Activated CD4-positive, alpha-beta T cell treated with anti-CD3 and anti-CD28 coated beads, Interleukin-2, amount 50 U/mL, for 1 hour (primary cell): ENCODE measurements at places on chromosomes 16 and 17.

DNA sequence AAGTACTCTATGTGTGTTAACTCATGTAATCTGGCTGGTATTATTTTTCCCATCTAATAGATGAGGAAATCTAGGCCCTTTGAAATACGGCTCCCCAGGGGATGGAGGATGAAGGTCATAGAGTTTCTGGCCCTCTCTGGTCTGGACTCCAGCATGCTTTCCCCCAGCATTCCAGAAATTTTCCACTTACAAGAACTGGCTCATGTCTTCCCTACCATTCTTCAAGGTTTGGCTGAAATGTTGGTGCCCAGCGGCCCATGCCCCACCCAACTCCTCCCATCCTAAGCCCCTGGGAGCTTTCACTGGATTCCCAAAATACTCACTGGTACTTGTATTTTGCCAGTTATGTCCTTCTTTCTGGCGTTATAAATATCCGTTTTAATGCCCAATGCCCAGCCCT lies 237.5 kb upstream of the NLRP1 start:
- DNase-seq: no peak

DNA sequence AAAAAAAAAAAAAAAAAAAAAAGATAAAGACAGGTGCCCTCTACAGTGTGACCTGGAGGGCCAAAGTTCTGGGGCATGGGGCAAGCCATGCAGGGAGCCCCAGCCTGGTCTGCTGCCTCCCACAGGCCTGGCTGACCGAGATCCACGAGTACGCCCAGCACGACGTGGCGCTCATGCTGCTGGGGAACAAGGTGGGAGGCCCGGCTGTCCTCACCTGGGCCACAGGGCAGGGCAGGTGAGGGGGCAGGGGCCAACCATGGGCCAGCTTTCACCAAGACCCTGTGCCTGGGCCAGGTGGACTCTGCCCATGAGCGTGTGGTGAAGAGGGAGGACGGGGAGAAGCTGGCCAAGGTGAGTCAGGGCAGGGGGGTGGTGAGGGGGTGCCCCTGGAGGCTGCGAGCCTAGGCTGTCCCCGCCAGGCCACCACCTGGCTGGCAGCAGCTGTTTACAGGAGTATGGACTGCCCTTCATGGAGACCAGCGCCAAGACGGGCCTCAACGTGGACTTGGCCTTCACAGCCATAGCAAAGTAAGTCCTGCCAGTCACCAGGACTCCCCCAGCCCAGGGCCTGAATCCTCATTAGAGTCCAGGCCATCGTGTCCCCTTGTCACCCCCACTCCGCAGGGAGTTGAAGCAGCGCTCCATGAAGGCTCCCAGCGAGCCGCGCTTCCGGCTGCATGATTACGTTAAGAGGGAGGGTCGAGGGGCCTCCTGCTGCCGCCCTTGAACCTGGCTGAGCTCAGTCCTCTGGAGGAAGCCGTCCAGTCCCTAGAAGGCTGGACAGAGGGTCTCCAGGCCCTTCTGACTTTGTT lies 2.7 kb upstream of the TRAF7 start:
- DNase-seq: no peak

GRCh38 chr16:11583889-11584565 lies 2.7 kb downstream of the LITAF start:
- DNase-seq: no peak

- DNase-seq: no peak
These were observed 158.5 kb downstream of the TANC2 start for GRCh38 chr17:63124536-63124935.

- no peak for DNase-seq
These were observed 38.5 kb downstream of the SLC7A5 start for GRCh38 chr16:87830673-87831420.

DNA sequence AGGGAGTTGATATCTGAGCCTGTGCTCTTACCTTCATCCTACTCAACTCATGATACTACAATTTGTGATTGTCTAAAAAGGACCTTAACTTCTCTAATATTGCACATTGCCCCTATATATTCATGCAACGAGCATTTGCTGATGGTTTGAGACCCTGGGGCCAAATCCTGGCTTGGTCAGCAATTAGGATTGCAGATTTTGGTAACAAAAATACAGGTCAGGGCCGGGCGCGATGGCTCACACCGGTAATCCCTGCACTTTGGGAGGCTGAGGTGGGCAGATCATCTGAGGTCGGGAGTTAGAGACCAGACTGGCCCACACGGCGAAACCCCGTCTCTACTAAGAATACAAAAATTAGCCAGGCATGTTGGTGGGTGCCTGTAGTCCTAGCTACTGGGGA lies 35.4 kb upstream of the HAPSTR1 start:
- DNase-seq: no peak

GRCh38 chr16:71846431-71846830 lies 655 bp downstream of the ATXN1L start:
- DNase-seq: peak; percentile 11

DNA sequence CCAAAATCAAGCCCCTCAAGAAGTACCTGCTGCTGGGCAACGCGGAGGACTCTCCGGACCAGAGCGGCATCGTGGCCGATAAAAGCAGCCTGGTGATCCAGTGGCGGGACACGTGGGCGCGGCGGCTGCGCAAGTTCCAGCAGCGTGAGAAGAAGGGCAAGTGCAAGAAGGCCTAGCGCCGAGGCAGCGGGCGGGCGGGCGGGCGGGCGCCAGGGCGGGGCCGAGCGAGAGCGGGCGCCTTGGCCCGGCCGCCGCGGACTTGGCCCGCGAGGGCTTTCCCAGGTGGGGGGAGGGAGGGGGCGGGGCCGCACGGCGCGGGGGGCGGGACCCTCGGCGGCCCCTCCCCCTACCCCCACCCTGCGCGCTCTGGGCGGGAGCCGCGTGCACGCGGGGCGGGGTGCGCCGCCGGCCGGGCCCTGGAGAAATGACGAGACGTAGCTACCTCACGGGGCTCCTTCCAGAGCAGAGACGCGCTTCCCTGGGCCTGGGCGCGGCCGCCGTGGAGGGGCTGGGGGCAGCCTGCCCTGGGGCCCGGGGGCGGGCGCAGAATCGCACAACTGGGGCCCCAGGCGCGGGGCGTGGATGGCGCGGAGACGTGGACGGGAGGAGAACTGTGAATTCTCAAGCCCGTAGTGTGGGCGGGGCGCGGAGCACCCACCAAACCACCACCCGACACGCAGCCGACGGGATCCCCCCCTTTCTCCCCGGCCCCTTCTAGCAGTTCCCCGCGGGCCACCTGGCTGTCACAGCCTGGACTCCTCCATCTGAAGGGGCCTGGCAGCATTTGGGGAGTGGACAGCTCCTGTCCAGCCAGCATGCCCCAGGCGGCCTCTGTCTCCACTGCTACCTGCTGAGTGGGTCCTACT lies 218.7 kb downstream of the NTN1 start:
- peak; percentile 62 for DNase-seq

DNA sequence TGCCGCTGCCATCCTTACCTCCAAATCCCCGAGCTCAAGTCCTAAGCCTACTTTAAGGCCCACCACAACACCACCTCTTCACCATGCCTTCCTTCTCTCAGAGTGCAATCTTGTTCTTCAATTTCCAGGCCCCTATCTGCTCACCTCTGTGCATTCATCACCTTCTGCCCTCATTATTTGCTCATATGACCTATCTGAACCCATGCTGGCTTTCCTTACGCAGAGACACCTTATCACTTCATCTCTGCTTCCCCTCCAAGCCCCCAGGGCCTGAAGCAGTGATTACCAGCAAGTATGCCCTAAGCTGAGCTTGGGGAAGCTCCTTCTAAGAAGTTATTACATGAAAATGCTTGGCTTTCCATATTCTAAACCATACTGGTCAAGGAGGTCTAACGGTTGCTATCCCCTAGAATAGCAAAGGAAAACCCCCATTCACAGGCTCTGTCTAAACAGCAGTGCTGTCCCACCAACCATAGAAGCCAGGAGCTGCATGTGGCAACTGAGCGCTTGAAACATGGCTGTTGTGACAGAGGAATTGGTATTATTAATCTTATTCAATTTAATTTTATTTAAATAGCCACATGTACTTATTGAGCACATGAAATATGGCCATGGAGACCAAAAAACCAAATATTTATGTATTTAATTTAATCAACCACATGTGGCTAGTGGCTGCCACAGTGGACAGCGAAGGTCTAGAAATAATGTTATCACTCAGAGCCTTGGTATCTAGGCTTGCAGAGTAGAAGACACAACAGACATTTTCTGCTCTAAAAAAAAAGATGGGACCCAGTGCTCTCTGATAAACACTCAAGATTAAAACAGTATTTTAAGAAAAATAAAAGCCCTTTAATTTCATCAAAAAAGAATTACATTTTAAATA lies 13.9 kb downstream of the USP7 start:
- DNase-seq: no peak

DNA sequence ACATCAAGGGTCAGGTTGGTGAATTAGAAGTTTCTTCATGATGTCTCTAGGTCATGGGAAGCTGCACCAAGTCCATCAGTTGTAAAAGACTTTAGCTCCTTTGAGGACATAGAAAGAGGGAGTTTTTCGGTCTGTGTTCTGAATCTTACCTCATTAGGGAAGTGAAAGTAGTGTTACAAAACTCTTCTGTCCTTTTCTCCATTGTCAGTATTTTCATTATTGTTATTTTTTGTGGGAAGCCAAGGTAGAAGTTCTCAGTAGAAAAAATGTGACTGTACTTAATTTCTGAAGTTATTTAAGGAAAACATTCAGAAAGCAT lies 24.2 kb downstream of the MAP3K3 start:
- DNase-seq: no peak

DNA sequence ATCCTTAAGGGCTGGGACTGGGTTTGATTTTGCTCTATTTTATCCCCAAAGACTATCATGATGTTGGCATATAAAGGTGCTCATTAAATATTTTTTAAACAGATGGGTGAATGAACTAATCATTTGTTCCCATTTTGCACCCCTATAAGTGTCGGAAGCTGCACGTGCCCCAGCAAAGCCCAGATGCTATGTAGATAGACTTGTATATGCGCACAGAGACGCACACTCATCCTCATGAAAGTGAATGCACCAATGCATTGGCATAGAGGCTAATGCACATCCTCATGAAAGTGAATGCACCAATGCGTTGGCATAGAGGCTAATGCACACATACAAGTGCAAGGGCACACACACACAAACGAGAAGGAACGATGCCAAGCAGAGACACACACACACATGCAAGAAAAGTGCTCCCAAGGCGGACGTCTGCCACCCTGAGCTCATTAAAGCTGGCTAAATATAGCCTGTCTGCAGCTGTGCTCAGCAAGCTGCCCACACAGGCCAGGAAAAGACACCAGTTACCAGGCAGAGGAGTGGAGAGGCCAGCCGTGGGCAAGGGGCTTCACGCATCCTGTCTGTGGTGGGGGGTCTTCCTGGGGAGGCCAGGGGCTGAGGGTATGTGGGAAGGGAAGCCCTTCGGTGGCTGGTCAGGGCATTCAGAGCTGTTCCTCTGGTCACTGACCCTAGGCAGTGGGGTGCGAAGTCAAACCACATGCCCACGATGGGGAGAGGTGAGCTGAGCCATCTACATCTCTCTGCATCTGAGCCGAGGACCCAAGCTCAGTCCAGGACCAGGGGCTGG lies 52.6 kb downstream of the PIMREG start:
- no peak for DNase-seq

GRCh38 chr17:81967533-81968395 lies 6.8 kb upstream of the NOTUM start:
- peak; percentile 85 for DNase-seq

GRCh38 chr17:72765368-72766153 lies 326.9 kb downstream of the SLC39A11 start:
- DNase-seq: no peak

- DNase-seq: no peak
These were observed 24.7 kb downstream of the POLR2A start for GRCh38 chr17:7508846-7509245.

DNA sequence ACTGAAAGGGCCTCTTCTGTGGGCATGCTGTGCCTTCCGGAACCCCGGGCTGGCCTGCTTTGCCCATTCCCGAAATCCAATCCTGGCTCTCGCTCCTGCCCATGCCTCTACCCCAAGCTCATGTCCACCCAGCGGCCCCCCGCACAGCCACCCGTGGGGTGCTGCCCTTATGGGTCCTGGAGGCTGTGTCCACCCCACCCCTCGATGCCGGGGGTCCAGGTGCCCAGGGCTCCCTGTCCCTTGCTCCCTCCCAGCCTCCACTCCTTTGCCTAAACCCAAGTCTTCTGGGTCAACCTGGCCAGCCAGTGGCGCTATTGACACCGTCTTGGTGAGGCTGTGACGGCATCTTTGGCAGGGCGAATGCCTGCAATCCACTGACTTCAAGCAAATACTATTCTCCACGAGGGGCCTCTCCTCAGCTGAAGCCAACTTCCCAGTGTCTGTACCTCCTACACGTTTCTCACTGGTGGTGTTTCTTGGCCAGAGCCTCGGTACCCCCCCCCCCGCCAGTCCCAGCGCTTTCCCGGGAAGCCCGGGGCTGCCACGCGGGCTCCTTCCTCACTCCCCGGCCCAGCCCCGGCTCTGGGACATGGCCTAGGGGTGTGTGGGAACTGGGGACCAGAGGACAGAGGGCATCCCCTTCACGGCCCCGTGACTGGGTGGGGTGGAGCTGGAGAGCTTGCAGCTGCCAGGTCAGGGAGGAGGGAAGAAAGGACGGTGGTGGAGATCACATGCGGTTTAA lies 12.2 kb upstream of the DUS1L start:
- no peak for DNase-seq

DNA sequence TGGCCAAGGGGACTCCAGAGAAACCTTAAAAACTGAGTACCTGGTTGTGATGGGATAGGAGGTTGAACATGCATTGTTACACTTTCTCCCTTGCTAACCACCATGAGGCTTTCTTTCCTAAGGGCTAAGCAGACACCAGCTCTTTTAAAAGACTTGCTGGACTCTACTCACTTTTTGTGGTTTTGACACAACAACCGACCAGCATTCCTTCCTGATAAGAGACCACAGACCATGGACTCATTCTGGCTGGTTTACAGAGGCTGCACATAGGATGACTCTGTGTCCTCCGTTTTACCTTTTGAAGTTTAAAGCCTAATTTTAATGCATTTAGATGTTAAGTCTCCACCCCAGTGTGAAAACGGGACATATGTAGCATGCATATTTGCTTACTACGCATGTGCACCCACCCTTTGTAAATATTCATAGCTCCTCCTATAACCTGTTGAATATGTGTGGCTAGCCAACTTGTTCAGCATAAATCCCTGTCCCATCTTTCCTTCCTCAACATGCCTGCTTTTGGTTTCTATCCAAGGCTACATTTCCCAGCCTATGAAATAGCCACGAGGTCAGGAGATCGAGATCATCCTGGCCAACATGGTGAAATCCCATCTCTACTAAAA lies 475.9 kb downstream of the GRIN2A start:
- no peak for DNase-seq

- DNase-seq: no peak
These were observed 63.7 kb downstream of the HS3ST3A1 start for GRCh38 chr17:13537871-13538643.

- no peak for DNase-seq
These were observed 567 bp downstream of the UBB start for GRCh38 chr17:16381496-16381820.

- no peak for DNase-seq
These were observed 65.2 kb downstream of the PRMT7 start for GRCh38 chr16:68375801-68376536.

GRCh38 chr17:75625813-75626486 lies 7.3 kb upstream of the SMIM5 start:
- peak; percentile 14 for DNase-seq

DNA sequence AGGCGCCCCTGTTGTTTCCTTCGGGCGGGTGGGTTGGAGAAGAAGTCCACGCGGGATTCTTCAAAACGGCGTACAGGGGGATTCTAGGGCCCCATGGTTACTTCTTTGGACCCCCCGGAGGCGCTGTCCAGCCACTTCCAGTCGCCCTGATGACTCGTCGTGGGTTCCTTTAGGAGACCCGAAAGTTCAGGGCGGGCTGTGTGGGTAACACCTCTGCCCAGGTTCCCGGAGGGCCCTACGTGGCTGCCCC lies 716 bp upstream of the HIC1 start:
- DNase-seq: no peak
